D341Med (cell line): ENCODE measurements at places on chromosomes 2 and 18.

DNA sequence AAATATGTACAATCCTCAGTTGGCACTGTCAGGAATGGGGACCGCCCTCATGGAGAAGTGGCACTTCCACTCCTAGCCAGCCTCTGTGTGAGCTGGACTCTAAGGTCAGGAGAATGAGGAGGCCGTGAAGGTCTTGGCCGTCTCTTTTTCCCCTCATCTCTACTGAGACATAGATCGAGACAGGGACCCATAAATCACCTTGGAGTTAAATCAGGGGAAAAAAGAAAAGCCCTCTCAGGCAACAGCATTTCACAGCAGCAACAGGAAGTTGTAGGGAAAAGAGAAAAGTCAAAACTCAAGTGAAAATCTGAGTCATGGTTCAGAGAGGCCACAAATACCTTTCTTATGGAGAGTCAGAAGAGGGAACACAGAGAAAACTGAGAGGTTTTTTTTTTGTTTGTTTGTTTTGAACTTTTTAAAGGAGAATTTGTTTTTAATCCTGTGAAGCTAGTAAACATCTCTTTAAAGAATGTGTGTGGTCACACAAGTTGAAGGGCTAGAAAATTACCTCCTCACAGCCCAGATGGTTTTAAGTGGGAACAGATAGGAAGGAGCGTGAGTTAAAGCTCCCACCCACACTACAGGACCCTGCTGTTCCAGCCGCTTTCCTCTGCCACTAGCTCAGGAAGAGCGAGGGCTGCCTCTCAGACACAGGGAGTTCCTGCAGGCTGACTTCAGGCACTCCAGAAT, 30.6 kb upstream of the CYP1B1 start:
- no peak for DNase-seq

- no peak for DNase-seq
These were observed 68.2 kb upstream of the CXCR4 start for GRCh38 chr2:136185981-136186776.

GRCh38 chr2:75595541-75596395, 35.0 kb upstream of the EVA1A start:
- DNase-seq, result no peak

- DNase-seq, result no peak
These were observed 59.6 kb downstream of the FASTKD2 start for GRCh38 chr2:206824993-206825392.

DNA sequence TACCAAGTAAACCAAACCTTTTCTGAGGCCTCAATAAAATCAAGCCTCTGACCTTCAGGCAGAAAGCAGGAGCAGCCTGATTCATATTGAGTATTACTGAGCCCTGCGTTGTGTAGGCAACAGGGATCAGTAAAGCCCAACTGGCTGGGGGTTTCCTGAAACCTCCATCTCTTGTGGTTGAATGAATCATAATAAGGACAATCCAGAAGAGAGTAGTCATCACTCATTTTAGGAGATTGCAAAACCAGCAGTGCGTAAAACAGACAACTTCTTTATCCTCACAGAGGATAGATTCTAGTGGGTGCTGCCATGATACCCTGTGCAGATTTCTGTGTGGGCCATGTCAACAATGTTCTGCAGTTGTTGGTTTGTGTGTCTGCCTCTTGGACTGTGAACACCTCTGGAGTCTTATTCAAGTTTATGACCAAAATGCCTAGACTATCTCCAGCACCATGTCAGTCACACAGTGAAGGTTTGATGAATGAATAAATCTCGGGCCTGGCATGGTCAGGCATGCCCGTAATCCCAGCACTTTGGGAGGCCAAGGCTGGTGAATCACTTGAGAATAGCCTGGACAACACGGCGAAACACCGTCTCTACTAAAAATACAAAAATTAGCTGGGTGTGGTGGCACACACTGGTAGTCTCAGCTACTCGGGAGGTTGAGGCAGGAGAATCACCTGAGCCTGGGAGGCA, 51.8 kb upstream of the RAB27B start:
- no peak for DNase-seq

DNA sequence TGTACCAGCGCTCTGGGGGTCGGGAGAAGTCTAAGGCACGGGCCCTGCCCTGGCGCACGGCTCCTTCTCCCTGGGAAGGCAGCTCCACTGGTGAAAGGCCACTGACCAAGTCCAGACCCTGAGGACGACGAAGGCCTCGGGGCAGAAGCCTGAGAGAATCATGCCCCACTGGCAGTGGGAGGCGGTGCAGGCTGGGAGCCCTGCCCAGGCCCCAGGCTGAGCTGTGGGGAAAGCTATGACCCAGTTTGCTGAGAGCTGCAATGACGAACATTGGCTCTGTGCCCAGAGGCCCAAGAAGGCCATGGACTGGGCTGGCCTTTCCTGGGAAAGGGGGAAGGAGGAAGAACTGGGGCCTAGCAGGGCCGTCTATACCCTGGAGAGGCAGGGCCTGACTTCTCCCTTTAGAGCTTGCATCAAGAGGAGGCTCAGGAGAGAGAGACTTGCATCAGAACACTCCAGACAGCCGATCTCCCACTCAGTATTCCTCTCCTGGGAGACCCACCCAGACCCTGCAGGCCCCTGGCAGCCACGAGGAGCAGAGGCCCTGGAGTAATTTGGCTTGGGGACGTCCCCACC, 32.9 kb downstream of the HS1BP3 start:
- peak; percentile 52 for DNase-seq

GRCh38 chr2:120330946-120331822, 14.8 kb upstream of the INHBB start:
- no peak for DNase-seq

GRCh38 chr2:65128297-65129190, 1.4 kb downstream of the RAB1A start:
- no peak for DNase-seq

GRCh38 chr2:215583881-215584280, 148.0 kb upstream of the FN1 start:
- DNase-seq, result no peak

DNA sequence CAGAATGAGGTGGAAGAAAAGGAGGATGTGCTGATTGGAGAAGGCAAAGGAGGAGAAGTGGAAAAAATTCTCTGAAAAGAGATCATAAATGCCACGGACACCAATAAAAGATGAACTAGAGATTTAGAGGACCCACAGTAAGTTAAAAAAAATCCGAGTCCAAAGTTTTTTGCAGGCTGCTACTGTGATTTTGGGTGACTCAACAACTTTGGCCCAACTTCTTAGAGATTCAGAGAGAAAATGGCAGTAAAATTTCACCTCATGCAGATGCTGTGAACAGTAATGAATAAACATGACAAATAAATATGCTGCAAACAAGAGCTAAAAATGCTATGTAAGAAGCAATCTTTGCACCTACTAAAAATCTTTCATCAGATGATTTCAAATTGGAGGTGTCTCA, 176.9 kb upstream of the SESTD1 start:
- DNase-seq, result no peak

DNA sequence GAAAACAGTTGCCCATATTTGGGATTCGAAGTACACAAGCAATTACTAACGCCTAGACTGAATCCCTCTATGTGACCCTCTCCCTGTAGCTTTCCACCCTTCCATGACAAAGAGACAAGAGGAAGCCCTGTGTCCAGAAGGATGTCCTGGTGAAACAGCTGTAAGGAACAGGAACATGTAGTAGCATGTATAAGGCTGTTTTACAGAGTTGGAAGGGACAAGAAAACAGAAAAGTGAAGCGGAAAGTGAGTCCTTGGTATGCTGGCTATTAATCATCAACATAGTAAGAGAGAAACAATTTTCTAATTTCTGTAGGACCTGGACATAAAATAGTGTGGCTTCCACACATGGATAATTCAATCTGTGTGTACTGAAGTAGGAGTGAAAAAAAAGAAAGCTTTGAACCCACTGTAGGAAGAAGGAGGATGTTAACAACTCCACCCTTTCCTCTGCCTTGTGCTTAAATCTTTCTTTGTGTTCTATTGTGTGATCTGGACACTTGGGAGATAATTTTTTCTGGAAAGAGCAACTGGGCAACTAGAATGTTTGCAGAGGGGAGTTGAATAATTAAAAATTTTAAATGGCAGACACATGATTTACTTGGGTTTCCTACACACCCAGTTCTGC, 162.3 kb upstream of the ZSWIM2 start:
- no peak for DNase-seq

DNA sequence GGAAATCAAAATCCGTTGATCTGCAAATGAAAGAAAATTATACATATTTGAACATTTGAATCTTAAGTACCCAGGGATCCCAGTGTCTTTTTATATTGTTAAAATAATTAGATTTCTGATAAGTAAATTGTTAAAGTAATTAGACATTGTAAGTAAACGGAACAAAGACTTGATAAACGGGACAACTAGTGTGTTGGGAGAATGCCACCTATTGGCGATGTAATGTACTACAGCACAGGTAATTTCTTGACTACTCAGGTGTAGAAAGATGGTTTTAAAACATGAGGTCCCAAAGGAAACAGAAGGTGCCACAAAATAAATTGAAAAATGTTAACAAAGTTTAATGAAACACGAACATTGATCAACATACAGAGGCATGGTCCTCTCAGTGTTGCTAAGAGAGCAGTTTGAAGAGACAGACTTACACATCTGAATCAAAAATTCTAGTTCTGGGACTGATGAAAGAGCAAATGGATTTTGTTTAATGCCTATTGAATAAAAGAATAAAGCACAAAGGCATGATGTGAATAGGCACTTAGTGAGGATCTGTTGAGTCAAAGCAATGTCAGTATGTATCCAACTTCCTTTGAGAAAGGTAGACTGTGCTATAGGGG, 103.4 kb upstream of the RASGRP3 start:
- peak; percentile 12 for DNase-seq
